Fibroblast of pulmonary artery (primary cell): ENCODE measurements at places on chromosomes 7 and 10.

DNA sequence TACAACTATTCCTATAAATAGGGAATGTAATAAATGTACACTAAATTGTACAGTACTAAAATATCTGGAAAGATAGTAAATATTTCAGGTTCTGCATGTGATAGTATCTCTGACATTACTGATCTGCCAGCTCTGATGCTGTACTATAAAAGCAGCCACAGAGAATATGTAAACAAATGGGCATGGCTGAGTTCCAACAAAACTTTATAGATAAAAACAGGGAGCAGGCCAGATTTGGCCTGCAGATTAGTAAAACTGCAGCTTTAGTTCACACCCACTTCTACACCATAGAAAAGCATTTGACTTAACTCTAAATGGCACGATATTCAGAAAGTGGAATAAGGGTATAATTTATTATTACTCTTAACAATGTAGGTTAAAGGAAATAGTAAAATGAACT is 18.8 kb upstream of the TLL2 start:
- peak; percentile 25 for DNase-seq

DNA sequence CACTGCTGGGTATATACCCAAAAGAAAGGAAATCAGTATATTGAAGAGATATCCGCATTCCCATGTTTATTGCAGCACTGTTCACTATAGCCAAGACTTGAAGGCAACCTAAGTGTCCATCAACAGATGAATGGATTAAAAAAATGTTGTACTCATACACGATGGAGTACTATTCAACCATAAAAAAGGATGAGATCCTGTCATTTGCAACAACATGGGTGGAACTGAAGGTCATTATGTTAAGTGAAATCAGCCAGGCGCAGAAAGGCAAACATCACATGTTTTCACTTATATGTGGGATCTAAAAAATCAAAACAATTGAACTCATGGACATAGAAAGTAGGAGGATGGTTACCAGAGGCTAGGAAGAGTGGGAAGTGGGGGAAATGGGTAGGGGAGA is 19.3 kb downstream of the NRCAM start:
- DNase-seq, result no peak

DNA sequence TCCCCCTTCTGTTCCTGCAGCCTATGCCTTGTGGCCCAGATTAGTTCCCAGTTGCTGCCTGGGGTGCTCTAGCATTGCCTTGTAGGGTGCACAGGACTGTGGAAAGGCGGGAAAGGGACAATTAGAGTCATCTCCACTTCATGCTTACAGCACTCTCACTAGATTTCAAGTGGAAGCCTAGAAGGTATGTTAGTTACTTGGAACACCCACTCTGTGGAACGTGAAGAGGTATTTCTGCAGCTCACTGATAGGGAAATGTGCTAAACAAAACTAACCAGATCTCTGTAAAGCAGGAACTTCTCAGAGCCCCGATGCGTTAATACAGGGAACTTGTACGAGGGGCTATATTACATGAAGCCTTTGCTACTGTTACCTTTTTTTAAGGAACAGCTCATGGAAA is 19.4 kb downstream of the STMP1 start:
- DNase-seq, result no peak

GRCh38 chr10:58217612-58218011 is 50.1 kb downstream of the IPMK start:
- no peak for DNase-seq

GRCh38 chr10:91521439-91521838 is 111.3 kb downstream of the HECTD2 start:
- DNase-seq, result peak; percentile 59

GRCh38 chr10:129965425-129965808 is 1.3 kb upstream of the EBF3 start:
- no peak for DNase-seq

- DNase-seq, result no peak
These were observed 39.1 kb downstream of the SIRT1 start for GRCh38 chr10:67923551-67923950.

GRCh38 chr10:124386186-124387077 is 32.3 kb downstream of the OAT start:
- no peak for DNase-seq

GRCh38 chr10:45441239-45442190 is 67.5 kb downstream of the ALOX5 start:
- no peak for DNase-seq

- DNase-seq, result peak; percentile 36
These were observed at the start of gene TMEM26 for GRCh38 chr10:61452655-61453641. Gene TMEM26 (minus strand): TSS chr10:61453381. CDS start chr10:61453081, 300 bp downstream.

DNA sequence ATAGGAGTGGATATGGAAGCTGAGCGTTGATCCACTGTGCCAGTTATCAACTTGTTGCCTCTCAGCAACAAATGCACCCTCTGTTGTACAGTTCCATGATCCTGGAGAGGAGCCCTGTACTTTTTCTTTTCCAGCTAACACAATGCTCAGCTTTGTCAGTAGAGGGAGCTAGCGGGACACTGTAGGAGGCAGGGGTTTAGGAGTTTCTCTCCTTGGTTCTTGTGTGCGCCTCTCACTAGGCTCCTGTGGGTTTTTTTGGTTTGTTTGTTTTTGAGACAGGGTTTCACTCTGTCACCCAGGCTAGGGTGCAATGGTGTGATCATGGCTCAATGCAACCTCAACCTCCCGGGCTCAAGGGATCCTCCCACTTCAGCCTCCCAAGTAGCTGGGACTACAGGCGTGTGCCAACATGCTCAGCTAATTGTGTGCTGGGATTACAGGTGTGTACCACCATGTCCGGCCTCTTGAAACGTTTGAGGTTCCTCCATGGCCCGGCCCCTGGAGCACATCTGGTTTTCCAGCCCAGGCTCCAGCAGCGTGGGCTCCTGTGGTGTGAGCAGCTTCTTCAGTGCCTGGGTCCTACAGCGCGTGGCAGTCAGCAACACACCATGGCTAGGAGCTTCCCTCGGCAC is 12.0 kb upstream of the MARVELD1 start:
- peak; percentile 83 for DNase-seq

DNA sequence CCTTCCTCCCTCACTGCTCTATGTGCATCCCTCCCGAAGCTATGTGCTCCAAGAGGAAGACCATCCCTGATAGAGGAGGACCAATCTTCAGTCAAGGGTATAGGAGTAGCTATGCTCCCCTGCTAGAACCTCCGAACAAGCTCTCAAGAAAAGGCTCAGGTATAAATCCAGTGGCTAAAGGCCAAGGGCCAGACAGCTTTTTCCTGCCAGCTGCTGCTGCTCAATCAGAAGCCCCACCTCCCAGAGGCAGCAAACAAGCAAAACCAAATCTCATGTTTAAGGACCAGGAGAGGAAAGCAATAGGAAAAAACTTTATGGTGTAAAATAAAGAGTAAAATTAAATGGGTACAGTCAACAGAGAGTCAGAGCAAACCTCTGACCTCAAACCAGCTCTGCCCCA is 187.2 kb downstream of the FGFR2 start:
- no peak for DNase-seq

GRCh38 chr10:47209466-47209865 is 90.5 kb upstream of the GDF10 start:
- DNase-seq, result no peak

DNA sequence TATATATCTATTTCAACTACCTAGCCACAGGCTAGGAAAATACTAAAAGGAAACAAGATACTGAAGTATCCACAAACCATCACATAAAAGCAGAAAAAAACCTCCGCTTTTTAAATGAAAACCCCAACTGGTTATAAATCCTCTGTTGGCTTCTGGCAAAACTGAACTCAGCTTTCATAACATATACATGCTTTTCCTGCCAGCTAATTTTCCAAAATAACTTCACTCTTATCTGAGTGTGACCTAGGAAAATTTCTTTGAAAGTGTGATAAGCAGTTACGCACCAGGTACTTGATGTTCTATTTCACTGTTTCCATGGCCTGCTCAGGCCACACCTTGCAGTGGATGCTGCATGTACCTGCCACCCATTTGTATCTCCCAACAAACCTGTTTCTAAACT is 11.8 kb downstream of the FAM3C start:
- no peak for DNase-seq

- DNase-seq, result peak; percentile 99
These were observed 150.4 kb downstream of the SFMBT2 start for GRCh38 chr10:7260412-7260900.

GRCh38 chr10:86155054-86155921 is 211.3 kb downstream of the GRID1 start:
- no peak for DNase-seq

DNA sequence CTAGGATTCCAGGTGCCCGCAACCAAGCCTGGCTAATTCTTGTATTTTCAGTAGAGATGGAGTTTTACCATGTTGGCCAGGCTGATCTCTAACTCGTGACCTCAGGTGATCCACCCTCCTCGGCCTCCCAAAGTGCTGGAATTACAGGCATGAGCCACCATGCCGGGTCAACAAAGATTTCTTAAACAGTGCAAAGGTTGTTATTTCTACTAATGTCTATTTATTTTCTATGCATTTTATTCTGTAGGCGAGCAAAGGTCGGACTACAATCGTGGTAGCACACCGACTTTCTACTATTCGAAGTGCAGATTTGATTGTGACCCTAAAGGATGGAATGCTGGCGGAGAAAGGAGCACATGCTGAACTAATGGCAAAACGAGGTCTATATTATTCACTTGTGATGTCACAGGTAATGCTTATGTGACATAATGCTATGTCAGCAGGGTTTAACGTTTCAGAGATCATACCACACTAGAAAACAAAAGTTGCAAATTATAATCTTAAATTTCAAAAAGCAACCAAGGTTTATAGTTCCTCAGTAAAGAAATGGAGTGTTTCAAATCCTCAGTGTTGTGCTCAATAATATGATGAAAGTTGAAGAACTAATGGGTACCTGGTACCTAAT is 65.9 kb downstream of the ABCB5 start:
- no peak for DNase-seq

- no peak for DNase-seq
These were observed 17.1 kb downstream of the FAM241B start for GRCh38 chr10:69647126-69647525.

DNA sequence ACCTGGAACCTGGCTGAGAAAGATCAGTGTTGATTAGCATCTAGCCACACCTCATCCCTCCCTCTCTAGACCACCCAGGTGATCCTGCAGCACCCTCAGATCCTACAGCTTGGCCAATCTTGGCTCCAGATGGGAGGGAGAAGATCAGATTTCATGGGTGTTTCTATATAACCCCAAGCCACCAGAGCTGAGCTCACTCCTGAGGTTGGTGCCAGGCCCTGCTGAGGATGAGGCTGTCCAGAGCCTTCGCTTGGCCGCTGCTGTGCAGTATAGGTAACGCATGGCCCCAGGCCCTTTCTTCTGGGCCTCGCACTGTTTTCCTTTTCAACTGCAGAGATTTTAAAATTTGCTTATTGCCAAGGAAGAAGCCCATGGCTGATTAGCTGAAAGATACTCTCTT is 27.0 kb downstream of the C10orf120 start:
- DNase-seq, result no peak
